ENCODE measurements at places on chromosomes 13 and 19.

GRCh38 chr19:12166626-12167025 lies 3.7 kb downstream of the ZNF136 start:
- no peak for DNase-seq

DNA sequence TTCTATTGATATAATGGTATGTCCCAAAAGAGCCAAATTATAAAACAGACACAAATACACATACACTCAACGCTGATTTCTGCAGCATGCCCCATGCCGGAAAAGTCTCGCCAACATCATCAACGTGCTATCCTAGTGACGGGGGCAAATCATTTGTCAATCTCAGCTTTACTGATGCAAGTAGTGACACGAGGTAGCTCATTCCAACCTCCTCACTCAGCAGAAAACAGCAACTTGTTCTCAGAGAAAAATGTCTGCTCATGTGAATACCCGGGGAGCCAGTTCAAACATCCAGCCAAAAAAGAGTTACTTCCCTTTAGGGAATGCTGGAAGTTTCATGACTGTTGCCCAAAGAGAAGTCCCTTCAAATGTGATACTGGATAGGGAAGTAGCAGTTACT lies 46.3 kb downstream of the SOX21 start:
- no peak for DNase-seq

DNA sequence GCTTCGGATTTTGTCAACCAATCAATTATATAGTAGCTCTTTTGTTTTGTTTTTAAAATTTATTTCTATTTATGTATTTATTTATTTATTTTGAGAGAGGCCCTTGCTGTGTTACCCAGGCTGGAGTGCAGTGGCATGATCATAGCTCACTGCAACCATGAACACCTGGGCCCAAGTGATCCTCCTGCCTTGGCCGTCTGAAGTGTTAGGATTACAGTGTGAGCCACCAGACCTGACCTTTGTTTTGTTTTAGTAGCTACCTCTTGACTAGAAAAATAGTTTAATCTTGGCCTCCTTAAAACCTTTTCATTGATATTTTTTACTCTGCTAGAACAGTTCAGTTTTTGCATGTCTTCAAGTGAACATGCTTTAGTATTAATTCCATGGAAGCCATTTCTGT lies 15.1 kb downstream of the GARRE1 start:
- DNase-seq: no peak

GRCh38 chr19:6632002-6632621 lies 37.8 kb downstream of the TNFSF14 start:
- DNase-seq: peak; percentile 59

- DNase-seq: no peak
These were observed 772.0 kb downstream of the DIAPH3 start for GRCh38 chr13:59391696-59392095.

GRCh38 chr13:36518707-36519106 lies 86.4 kb downstream of the CCNA1 start:
- no peak for DNase-seq

DNA sequence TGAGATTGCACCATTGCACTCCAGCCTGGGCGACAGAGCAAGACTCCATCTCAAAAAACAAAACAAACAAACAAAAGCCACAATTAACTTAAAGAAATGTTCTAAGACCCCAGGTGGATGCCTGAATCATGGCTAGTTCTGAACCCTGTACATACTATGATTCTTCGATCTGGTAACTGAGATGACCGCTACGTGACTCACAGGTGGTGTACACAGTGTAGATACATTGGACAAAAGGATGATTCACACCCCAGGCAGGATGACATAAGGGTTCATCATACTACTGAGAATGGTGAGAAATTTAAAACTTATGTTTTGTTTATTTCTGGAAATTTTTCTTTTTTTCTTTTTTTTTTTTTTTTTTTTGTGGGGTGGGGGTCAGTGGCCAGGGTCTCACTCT lies 6.5 kb downstream of the ZNF426 start:
- DNase-seq: no peak

GRCh38 chr19:11479090-11479897 lies 1.6 kb downstream of the ELAVL3 start:
- DNase-seq: peak; percentile 54

- peak; percentile 70 for DNase-seq
These were observed 1.5 kb downstream of the RGCC start for GRCh38 chr13:41458761-41459431.

DNA sequence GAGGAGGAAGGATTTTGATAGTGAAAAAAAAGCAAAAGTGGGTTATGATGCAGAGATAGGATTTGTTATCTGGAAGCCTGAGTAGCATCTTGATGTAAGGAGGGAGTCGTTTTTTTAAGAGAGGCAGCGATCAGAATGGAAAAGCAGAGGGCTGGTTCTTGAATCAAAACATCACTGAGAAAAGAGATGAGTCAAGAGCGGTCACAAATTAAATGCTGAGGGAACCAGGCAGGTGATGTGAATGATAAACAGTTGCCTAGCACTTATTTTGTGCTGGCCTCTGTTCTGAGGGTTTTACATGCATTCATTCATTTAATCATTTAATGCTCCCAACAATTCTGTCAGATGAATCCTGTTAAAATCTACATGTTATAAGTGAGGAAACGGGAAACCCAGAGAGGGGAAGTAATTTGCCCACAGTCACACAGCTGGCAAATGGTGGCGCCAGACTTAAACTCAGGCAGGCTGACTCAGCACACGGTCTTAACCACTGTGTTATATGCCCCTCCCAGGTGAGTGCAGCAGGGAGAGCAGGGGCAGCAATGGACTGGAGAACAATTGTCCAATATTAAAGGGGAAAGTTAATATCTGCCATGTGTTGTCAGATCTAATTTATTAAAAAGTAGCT lies 21.4 kb downstream of the SIGLECL1 start:
- DNase-seq: no peak

DNA sequence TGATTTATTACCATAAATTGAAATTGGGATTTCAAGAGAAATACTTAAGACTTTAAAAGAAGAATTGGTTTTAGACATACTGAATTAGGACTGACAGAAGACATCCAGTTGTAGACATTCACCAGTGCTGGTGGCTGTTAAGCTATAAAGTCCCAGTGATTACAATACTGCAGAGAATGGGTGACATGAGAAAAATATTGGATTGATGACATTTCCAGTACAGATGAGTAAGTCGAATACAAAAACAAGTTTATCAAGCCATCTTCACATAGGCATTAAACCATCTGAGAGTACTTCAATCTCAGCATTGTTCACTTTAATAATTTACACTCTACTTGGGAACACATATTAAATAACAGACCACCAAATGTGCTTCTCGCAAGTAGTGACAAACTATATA lies 66.8 kb downstream of the TBC1D4 start:
- no peak for DNase-seq

GRCh38 chr19:8335343-8336071 lies 7.6 kb downstream of the KANK3 start:
- DNase-seq: peak; percentile 63

DNA sequence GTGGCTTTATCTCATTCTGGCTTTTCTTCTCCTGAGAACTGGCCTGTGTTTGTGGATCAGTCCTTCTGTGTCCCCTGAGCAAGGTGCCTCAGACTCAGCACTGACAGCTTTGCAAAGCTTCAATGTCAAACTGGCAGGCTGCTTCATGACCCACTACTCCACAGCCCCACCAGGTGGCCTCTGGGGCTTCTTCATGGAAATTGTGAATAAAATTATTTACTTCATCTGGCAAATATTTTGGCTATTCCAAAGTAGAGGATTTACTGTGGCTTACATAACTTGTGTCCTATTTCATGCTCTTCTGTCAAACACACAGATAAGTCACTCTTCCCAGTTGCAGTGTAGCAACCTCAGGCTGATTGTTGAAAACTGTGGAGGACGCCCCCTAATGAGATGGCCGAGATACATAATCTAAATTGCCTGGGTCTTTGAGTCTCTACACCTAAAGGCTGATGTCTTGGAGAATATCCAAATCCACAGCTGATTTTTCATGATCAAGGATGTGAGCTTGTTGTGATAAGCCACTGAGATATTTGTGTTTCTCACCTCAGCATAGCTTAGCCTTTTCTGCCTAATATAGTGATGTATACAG lies 721.9 kb upstream of the SLC10A2 start:
- no peak for DNase-seq

DNA sequence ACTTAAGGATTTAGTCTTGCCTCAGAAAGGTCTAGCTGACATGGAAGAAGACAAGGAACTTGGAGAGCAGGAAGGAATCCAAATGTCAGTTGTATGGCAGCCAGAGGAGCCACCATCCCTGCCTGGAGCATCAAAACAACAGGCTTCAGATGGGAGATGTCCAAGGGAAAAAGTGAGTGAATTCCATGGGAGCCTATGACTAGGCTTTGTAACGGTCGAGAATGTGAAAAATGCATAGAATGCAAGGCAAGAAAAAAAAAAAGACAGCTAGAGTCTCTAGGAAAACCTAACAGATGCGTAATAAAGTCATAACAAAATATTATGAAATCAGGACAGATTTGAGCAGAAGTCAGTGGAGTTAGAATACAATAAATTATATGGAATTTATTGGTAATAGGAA lies 183.7 kb upstream of the LSM14A start:
- DNase-seq: no peak

- no peak for DNase-seq
These were observed 22.4 kb downstream of the RFXAP start for GRCh38 chr13:36841391-36841790.

DNA sequence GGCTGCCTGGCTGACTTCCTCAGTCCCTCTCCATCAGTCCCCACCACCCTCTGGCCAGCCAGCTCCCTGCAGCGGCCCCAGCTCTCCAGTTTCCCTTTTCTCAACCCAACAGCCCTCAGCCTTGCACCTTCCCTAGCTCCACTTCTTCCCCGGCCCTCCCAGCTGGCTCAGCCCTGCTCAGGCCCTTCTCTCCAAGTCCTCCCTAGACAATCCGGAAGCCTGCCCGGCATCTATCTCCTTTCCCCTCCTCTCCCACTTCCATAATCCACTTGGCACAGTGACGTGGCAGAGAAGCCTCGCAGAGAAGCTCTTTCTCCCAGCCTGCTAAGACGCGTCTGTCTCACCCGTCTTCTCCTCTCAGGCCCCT lies 1.1 kb downstream of the UBXN6 start:
- peak; percentile 38 for DNase-seq

DNA sequence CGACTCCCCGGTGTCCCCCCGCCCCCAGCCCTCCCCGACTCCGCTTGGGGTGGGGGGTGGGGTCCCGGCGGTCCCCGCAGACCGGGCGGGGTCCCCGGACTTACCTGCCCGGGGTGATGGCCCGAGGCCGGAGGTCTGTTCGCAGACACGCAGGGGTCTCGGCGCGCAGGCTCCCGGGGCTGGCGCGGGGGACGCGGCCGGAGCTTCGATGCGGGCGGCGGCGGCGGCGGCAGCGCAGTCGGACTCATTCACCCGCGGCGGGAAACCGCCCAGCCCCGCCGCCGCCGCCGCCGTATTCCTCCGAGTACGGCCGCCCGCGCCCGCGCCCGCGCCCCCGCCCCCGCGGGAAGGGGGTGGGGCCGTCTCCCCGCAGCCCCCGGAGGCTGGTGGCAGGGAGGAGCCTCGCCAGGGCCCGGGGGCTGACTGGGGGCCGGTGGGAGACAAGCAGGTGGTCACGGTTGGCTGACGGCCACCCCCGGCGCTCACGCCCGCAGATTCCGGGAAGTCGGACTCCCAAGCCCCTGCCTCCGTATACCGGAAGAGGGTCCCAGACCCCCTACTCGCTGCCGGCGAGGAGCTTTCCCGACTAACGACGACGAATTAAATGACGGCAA lies at the start of gene C2CD4C:
Gene C2CD4C (minus strand): TSS at position 246 of the 614 bp plus-strand sequence. CDS start 786 bp downstream, outside the sequence.
- DNase-seq: peak; percentile 60

GRCh38 chr19:13100841-13101589 lies 1.6 kb downstream of the LYL1 start:
- DNase-seq: no peak

DNA sequence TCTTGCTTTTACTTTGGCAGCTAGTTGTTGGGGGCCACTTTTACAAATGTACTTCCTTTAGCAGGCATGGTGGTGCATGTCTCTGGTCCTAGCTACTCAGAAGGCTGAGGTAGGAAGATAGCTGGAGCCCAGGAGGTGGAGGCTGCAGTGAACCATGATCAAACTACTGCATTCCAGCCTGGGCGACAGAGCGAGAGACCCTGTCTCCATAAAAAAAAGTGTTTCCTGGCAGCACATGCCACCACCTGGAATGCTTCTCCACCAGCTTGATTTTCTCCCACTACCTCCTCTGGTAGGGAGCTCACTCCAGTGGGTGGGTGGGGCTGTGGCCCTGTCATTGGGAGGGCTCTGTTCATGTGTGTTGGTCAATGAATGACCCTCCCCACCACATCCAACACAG lies 12.5 kb downstream of the FZR1 start:
- no peak for DNase-seq

GRCh38 chr13:32986552-32986951 lies 29.7 kb upstream of the KL start:
- no peak for DNase-seq

- peak; percentile 81 for DNase-seq
These were observed 4.0 kb upstream of the GRIN3B start for GRCh38 chr19:996051-996838.

GRCh38 chr19:41744850-41745249 lies 10.5 kb upstream of the CEACAM6 start:
- no peak for DNase-seq

DNA sequence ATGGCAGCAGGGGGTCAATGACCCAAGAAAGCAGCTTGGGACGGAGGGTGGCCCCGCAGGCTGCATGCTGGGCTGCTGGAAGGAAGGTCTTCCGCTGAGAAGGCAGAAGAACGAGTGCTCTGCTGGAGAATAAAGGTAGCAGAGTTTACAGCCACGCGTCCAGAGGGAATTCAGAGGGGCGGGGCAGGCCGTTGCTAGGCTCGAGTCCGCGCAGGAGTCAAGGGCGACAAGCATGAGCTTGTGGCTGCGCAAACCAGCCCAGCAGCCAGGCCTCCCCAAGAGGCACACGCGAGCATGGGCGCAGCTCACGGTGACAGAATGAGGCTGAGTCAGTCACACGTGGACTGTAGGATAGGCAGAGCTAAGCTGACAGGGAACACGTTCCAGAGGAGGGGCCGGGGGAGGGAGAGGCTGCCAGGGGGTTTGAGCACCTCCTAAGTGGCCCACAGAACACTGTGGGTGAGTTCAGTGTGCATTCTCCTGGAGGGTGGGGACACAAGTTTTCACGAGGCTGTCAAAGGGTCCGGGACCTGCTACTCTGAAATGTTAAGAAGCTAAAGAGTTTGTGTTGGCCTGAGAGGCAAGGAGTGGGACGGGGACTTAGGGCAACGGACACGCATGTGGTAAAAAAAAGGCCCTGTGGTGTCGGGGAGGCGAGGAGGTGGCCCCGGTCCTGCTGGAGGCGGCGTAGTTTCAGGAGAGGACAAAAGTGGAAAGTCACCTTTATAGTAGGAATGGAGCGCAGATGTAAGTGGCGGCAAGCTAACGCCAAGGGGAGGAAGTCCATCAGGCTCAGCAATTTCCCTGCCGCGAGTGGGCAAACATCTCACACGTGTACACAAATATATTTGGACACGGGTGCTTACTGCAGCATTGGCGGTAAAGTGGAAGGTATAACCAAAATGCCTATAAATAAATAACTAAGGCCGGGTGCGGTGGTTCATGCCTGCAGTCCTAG lies 17.7 kb downstream of the RFX2 start:
- no peak for DNase-seq

- peak; percentile 81 for DNase-seq
These were observed 31.6 kb downstream of the SYT3 start for GRCh38 chr19:50607874-50608785.

- no peak for DNase-seq
These were observed 75.4 kb upstream of the STK24 start for GRCh38 chr13:98652276-98652675.
